ENCODE measurements at places on chromosomes 7 and 10.

GRCh38 chr7:155316427-155317113 is 18.9 kb downstream of the INSIG1 start:
- no peak for DNase-seq

DNA sequence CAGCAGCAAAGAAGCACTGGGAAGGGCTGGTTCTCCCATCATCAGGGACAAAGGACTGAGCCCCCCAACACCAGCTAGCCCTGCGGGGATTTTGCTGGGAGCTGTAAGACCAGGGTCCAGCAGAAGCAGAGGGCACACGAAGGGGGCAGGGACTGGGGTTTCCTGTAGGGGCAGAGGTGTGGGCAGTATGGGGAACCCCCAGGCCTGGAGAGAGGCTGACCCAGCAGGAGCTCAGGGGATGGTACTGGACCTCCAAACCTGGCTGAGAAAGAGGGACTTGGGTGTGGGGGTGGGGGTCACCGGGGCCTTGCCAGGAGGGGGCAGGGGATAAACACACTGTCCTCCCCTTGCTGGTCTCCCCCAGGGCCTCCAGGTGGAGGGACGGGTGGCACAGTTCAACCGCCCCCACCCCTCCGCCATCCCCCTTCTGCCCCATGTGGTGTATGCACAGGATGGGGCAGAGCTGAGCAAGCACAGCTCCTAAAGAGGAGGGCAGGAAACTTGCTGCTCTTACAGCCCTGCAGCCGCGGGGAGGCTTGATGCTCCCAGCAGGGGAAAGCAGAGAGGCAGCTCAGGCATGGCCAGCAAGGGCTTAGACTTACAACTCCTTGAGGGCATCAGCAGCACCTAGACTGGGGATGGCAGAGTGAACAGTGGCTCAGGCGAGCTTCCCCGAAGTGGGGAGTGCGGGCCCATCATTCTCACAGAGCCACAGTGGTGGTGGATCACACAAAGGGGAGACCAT is 12.4 kb upstream of the RET start:
- no peak for DNase-seq

DNA sequence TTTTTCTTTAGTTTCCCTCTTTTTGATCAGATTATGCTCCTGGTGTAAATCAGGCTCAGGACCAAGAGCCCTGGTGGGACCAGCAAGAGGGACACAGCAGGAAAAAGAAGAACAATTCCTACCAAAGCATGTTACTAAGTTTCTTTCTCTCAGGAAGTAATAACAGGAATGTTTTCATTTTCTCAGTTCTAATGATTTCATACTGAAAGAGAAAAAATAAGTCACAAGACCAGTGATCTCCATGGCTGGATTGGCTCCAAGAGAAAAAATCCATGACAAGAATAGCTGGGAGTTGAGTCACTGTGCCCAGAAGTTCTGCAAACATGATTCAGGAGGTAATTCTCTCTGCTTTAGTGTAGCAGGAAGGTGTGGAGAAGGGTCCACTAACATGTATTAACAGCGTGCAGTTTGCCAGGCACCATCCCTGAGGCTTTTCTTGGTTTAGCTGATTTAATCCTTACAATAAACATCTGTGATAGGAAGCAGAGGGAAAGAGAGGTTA is 23.8 kb upstream of the IFIT2 start:
- DNase-seq: no peak

- no peak for DNase-seq
These were observed 107.7 kb upstream of the BTBD16 start for GRCh38 chr10:122163174-122164022.

- no peak for DNase-seq
These were observed 108.6 kb downstream of the CSTF2T start for GRCh38 chr10:51590818-51591217.

GRCh38 chr10:61757525-61758397 is 95.0 kb downstream of the CABCOCO1 start:
- no peak for DNase-seq

GRCh38 chr7:40808378-40808942 is 673.7 kb downstream of the SUGCT start:
- no peak for DNase-seq

- DNase-seq: no peak
These were observed 613.2 kb downstream of the SDK1 start for GRCh38 chr7:3914051-3914775.

- no peak for DNase-seq
These were observed 175.5 kb upstream of the PLXDC2 start for GRCh38 chr10:19640566-19641263.

GRCh38 chr10:128063736-128064107 is 62.5 kb downstream of the MKI67 start:
- no peak for DNase-seq

DNA sequence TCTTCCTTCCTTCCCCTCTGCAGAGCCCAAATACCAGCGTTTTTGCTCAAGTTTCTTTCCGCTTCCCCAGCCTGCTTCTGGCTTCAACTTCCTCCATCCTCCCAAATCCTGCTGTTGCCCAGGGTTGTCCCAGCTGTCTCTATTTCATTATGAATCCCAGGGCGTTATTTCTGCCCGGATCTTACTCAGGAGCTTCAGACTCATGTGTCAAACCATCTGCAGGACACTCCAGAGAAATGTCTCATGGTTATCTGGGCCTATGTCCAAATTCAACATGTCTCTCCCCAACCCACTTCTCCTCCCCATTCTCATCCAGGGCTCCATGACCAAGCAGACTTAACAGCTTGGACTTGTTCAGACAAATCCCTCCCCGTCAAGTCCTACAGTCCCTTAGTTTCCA is 15.6 kb downstream of the ARHGAP22 start:
- DNase-seq: no peak

- DNase-seq: no peak
These were observed 51.2 kb downstream of the SRPK2 start for GRCh38 chr7:105337529-105337928.

GRCh38 chr10:71432101-71432905 is 35.6 kb downstream of the CDH23 start:
- no peak for DNase-seq

GRCh38 chr10:50558371-50558770 is 65.4 kb downstream of the SGMS1 start:
- DNase-seq: no peak

DNA sequence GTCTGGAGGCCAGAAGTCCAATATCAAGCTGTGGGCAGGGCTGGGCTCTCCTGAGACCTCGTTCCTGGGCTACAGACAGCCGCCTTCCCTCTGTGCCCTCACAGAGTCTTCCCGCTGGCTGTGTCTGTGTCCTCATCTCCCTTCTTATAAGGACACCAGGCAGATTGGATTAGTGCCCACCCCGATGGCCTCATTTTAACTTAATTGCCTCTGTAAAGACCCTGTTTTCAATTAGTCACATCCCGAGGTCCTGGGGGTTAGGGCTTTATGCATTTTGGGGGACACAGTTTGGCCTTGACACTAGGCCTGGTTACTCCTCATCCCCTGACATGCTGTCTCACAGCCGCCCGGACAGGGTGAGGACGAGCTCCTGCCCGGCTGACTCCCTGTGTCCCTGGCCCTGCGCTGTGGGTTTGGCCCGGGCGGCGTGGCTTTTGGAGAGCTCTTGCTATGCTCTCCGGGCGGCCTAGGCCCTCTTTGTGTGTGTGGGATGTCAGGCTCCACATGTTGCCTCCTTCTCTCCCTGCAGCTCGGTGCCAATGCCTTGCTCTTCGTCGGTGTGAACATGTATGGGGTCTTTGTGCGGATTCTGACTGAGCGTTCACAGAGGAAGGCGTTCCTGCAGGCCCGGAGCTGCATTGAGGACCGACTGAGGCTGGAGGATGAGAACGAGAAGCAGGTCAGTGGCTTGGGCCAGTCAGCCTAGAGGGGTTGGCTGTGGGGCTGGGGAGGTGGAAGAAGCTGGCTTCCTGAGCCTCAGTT is 18.2 kb downstream of the ADCY1 start:
- DNase-seq: no peak

DNA sequence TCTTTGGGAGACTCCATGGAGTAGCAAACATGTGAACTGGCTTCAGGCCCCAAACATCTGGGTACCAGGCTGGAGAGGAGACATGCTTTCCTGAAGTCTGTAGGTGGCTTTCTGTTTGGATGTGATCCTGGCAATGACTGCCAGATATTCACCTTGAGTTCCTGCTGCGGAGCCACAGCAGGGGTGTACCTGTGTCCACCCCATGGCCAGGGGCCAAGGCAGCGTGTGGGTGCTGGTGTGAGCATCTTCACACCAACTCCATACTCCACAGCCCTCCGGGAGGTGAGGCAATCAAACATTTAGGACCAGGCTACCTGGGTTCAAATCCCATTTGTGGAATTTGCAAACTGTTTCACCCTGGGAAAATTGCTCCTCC is 113.0 kb downstream of the ADCY1 start:
- DNase-seq: no peak

DNA sequence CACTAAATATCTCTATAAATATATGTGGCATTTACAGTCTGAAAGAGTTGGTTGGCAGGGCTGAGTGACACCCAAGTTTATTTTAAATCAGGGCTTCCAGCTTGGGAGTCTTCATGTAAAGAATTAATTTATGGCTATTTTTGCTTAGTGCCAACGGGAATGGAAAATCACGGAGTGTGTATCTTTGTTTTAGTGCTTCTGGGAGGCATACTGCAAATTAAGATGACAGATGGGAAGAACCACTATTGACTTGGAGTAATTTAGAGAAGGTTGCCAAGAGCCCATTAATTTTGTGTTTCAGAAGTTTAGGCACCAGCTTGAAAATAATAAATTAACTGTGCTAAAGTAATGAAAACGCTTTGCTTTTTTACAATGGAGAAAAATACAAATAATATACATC is 135.2 kb downstream of the GPR37 start:
- DNase-seq: no peak

Data from stimulated activated CD4-positive, alpha-beta T cell treated with anti-CD3 and anti-CD28 coated beads, Interleukin-15, amount 100 ng/mL, for 1 hour (primary cell).